ENCODE measurements at places on chromosomes 12 and 14. TPM values are rescaled to one million over a fixed set of nuclear protein-coding genes. Genes with fewer than 3 reads are reported as not detected.

RPL10L gene
- total RNA-seq = 15.8 TPM

KRT74 gene
- total RNA-seq = not detected

NKX2-1 gene
- total RNA-seq = not detected

PLCZ1 gene
- not detected for total RNA-seq

RD3L gene
- total RNA-seq = not detected

CCDC38 gene
- total RNA-seq = not detected

PTPRB gene
- total RNA-seq = 29.4 TPM

GOLGA3 gene
- total RNA-seq = 91.0 TPM

KHNYN gene
- 85.9 TPM for total RNA-seq

TESPA1 gene
- 1.7 TPM for total RNA-seq

MYF5 gene
- total RNA-seq = not detected

CEP290 gene
- 13.0 TPM for total RNA-seq

ISCA2 gene
- total RNA-seq = 22.4 TPM
